ENCODE measurements at places on chromosomes 3 and 15. TPM values are rescaled to one million over a fixed set of nuclear protein-coding genes. Genes with fewer than 3 reads are reported as not detected.

- no peaks in the 10 kb centered on the region for H3K4me1 ChIP-seq
- no peaks in the 10 kb centered on the region for H3K36me3 ChIP-seq
- DNase-seq: peak; percentile 46
- H3K27ac ChIP-seq: no peak overlapping the region
Observed at GRCh38 chr3:168040607-168041208, 55.0 kb downstream of the GOLIM4 start.

DNA sequence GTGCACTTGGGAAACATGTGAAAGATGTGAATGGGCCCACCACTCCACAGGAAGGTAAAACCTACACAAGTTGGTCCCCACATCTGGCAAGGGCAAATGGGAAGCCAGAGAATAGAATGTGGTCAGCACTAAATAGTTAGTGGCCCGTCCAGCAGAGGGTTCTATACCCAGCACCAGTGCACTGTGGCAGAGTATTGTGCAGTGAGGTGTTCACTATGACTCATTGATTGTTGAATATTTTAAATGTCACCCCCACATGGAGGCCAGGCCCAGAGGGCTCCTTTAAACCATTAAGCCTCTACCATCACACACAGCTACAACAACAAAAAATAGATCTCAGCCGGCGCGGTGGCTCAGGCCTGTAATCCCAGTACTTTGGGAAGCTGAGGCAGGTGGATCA is 11.7 kb downstream of the FRMD5 start:
- no peaks in the 10 kb centered on the region for H3K27me3 ChIP-seq
- H3K36me3 ChIP-seq: no peaks in the 10 kb centered on the region
- H3K27ac ChIP-seq: no peak overlapping the region

DNA sequence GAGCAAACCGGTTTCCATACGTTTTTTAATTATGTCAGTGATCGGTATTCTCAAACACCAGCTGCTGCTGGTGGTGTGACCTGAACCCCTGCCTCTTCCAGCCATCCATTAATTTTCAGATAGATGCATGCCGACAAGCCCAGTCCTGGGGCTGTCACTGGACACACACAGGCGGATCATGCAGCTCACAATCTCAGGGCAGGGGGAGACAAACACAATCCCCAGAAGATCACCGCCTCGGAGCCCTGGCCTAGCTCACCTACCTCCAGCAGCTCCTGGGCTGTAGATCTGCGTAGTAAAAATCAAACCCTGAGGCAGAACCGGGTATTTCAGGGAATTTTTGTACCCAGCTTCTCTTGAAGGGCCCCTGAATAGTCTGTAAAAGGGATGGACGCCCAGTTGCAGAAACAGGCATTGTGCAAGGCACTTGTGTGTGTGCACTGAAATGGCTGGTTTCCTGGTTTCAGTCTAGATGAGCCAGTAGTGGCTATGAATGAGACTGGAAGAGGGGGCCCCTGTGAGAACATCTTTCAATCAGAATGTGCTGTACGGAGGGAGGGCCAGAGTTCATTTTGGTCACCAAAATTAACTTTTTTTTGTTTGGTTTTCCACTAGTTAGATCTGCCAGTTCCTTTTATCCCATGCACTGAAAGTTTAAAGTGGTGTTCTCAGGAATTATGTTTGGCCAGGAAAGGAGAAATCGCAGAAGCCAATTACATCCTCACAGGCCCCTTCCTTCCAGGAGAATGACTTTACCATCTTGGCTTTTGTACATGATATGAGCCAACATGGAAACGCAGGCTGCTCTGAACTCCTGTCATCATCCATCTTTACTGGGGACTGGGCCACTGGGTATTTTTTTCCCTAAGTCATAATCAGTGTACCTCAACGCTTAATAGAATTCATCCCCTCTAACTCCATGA is 55.0 kb upstream of the RPL32 start:
- H3K27ac ChIP-seq: no peak overlapping the region
- H3K36me3 ChIP-seq: no peaks in the 10 kb centered on the region
- DNase-seq: no peak
- peaks cover 14% of the 10 kb centered on the region for H3K4me1 ChIP-seq
- H3K27me3 ChIP-seq: no peaks in the 10 kb centered on the region

DNA sequence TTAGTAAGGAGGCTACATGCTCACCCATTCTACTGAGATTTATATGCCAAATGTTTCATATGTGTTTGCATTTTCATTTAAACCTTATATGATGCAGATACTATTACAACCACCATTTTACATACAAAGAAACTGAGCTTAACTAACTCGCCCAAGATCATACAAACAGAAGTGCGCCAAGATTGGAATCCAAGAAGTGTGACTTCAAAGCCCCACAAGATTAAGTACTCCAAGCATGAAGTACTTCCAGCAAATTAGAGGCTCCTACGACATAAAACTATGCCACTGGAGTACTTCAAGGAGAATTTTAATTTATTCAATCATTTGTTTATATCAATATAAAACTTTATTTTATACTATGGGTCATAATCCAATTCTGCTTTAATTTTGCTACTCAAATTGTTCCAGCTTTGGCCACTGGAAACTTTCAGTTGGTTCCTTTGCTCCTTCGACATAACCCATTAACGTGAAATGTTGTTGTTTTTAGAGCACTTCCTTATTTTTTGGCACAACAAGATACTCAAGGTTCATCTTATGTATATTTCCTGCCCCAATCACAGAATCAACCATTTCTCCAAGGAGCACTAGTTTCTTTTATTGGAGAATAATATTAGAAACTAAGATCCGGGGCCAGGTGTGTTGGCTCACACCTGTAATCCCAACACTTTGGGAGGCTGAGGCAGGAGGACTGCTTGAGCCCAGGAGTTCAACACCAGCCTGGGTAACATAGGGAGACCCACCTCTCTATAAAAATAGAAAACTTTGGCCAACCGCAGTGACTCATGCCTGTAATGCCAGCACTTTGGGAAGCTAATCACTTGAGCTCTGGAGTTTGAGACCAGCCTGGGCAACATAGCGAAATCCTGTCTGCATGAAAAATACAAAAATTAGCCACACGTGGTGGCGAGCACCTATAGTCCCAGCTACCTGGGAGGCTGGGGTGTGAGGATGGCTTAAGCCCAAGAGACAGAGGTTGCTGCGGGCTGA is 10.4 kb downstream of the INO80 start:
- H3K27me3 ChIP-seq: no peaks in the 10 kb centered on the region
- no peaks in the 10 kb centered on the region for H3K36me3 ChIP-seq
- no peak overlapping the region for H3K4me3 ChIP-seq
- H3K27ac ChIP-seq: no peak overlapping the region
- no peaks in the 10 kb centered on the region for H3K4me1 ChIP-seq

GRCh38 chr3:162780313-162780712 is 1283.7 kb downstream of the OTOL1 start:
- no peak for DNase-seq
- no peak overlapping the region for H3K4me3 ChIP-seq
- no peaks in the 10 kb centered on the region for H3K4me1 ChIP-seq
- H3K36me3 ChIP-seq: no peaks in the 10 kb centered on the region
- H3K27ac ChIP-seq: no peak overlapping the region

DNA sequence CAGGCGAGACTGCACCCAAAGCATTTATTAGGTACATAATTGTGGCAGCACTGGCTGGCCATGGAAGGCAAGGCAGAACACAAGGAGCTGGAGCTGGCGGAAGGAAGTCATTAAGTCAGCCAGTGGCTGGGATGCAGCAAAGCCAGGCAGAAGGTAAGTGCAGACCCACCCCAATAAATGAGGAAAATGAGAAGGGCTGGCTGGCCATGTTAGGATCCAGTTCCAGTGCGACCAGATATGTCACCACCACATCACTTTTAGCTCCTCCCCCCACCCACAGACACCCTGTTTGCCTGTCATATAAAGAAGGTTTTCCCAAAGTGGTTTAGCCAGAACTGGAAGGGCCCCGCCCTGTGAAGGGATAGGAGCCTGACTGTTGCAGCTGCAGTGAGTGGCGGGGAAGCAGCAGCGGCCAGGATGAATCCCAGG is at the start of gene FURIN:
Gene FURIN, plus strand, starts transcription at position 328 of the 429 bp plus-strand sequence. CDS start 7,153 bp downstream, outside the sequence.
- H3K4me1 ChIP-seq: peaks cover 51% of the 10 kb centered on the region
- peak; percentile 78 for DNase-seq
- H3K27ac ChIP-seq: peak within 1 kb of the TSS; percentile 64
- H3K27me3 ChIP-seq: no peaks in the 10 kb centered on the region
- no peak within 1 kb of the TSS for H3K4me3 ChIP-seq

DNA sequence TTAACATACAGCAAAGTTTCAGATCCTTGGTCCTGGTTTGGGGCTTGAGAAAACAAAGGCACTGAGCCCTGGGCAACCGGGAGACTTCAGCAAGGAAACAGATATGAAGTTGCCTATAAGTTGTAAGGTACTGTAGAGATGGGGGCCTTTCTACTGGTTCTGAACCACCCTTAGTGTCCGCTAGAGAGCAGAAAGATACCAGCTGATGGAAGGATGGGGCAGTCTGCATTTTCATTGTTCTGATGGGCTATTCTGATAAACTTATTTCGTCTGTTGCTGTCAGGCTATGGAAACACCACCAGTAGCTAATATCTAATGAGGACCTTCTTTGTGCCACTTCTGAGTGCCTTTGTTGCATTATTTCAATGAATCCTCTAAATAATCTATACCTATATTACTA is 38.7 kb downstream of the FGD5 start:
- no peak overlapping the region for H3K4me3 ChIP-seq
- H3K36me3 ChIP-seq: no peaks in the 10 kb centered on the region
- H3K4me1 ChIP-seq: no peaks in the 10 kb centered on the region
- no peaks in the 10 kb centered on the region for H3K27me3 ChIP-seq

XCR1 gene
- total RNA-seq: not detected

- H3K36me3 ChIP-seq: no peaks in the 10 kb centered on the region
- no peaks in the 10 kb centered on the region for H3K27me3 ChIP-seq
- no peak overlapping the region for H3K27ac ChIP-seq
- no peak overlapping the region for H3K4me3 ChIP-seq
Observed at GRCh38 chr15:95226835-95227234, 995.5 kb downstream of the MCTP2 start.

DNA sequence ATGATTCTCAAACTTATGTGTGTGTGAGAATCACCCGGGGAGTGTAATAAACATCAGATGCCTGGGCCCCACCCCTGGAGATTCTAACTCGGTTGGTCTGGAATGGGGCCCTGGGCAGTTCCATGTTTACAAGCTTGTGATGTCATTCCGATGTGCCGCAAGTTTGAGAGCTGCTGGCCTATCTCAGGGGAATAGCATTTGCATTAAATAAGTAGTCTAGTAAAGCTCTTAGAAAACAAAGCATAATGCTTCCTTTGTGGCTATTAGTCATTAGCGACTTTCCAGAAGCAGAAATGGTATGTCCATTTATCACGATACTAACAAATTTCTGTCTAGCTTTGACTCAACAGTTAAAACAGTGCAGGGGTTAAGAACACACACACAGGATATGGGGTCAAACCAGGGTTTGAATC is 20.9 kb downstream of the PGBD4 start:
- no peaks in the 10 kb centered on the region for H3K4me1 ChIP-seq
- no peak for DNase-seq
- H3K4me3 ChIP-seq: no peak overlapping the region
- no peaks in the 10 kb centered on the region for H3K36me3 ChIP-seq

DNA sequence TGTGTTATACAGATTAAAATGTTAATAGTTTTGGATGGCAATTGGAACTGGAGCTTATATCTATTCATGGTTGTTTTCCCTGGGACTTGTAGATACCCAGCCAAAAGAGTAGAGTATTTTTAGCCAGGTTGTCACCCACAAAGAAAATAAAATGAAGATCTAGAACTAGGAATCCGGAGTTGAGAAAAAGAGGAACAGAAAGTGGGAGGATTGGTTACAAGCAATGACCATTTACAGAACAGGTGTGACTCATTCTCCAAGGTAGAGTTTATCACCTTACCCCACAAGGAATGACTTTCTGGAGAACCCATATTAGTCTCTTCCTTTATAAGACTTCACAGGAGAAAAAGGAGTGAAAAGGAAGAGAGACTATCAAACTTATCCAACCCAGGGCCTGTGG is 99.8 kb downstream of the TMEM108 start:
- no peaks in the 10 kb centered on the region for H3K27me3 ChIP-seq
- no peak overlapping the region for H3K27ac ChIP-seq
- H3K4me1 ChIP-seq: no peaks in the 10 kb centered on the region
- no peak for DNase-seq

ZMYND10 gene
- 0.23 TPM for total RNA-seq

KCNAB1 gene
- 0.44 TPM for total RNA-seq

EID1 gene
- 63.6 TPM for total RNA-seq

GRCh38 chr3:153069598-153070510 is 92.2 kb upstream of the RAP2B start:
- DNase-seq: no peak
- H3K27ac ChIP-seq: no peak overlapping the region
- no peaks in the 10 kb centered on the region for H3K27me3 ChIP-seq
- no peaks in the 10 kb centered on the region for H3K4me1 ChIP-seq
- H3K36me3 ChIP-seq: no peaks in the 10 kb centered on the region
- no peak overlapping the region for H3K4me3 ChIP-seq

- no peak overlapping the region for H3K4me3 ChIP-seq
- no peak overlapping the region for H3K27ac ChIP-seq
- peaks cover 12% of the 10 kb centered on the region for H3K4me1 ChIP-seq
- no peak for DNase-seq
Observed at GRCh38 chr15:62637574-62637897, 405.0 kb upstream of the TPM1 start.

ZNF619 gene
- total RNA-seq: 6.8 TPM

GRCh38 chr3:159795681-159796175 is 192.9 kb upstream of the IL12A start:
- H3K36me3 ChIP-seq: no peaks in the 10 kb centered on the region
- H3K4me3 ChIP-seq: no peak overlapping the region
- DNase-seq: no peak
- H3K4me1 ChIP-seq: peaks cover 67% of the 10 kb centered on the region
- peak overlapping the region; percentile 1 for H3K27ac ChIP-seq

CEP70 gene
- 18.5 TPM for total RNA-seq

- H3K36me3 ChIP-seq: no peaks in the 10 kb centered on the region
- no peaks in the 10 kb centered on the region for H3K27me3 ChIP-seq
- no peak overlapping the region for H3K4me3 ChIP-seq
Observed at GRCh38 chr3:98259-98654, 98.3 kb upstream of the CHL1 start.

GRCh38 chr3:111215481-111215880 is 143.9 kb downstream of the NECTIN3 start:
- no peaks in the 10 kb centered on the region for H3K36me3 ChIP-seq
- no peak overlapping the region for H3K27ac ChIP-seq
- H3K4me1 ChIP-seq: no peaks in the 10 kb centered on the region
- no peak for DNase-seq
- no peak overlapping the region for H3K4me3 ChIP-seq
- H3K27me3 ChIP-seq: no peaks in the 10 kb centered on the region

GRCh38 chr3:45693941-45694521 is 4.8 kb downstream of the SACM1L start:
- H3K4me1 ChIP-seq: peaks cover 13% of the 10 kb centered on the region
- no peak overlapping the region for H3K27ac ChIP-seq
- H3K4me3 ChIP-seq: no peak overlapping the region
- no peak for DNase-seq
- H3K27me3 ChIP-seq: no peaks in the 10 kb centered on the region
- H3K36me3 ChIP-seq: peaks cover 2% of the 10 kb centered on the region

VILL gene
- 12.2 TPM for total RNA-seq
